T1000 (cell line): ENCODE measurements at places on chromosomes 3 and 15.
A peak's percentile ranks its signal among the peaks of the same experiment; 100 is the strongest.

DNA sequence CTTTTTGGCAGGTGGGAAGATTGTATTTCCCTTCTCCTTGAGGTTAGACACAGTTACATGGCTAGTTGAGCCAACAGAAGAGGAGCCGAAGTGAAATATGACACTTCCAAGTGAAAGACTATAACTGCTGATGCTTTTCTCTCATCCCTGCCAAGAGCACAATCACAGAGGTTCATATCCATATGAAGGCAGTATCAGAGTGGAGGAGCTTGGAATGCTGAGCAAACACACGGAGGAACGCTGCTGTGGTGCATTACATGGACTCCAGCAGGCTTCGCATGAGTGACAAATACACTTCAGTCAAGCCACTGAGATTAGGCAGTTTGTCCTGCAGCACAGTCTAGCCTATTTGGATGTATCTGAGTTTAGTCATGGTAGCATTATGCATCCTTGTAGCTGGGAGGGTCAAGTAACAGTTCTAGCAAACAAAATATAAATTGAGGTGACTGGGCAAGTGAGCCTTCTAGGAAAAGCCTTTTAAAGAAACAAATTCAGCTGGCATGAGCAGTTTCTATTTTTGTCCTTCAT is 5.4 kb downstream of the IQCF6 start:
- no peak for DNase-seq

- DNase-seq, result no peak
Measured at GRCh38 chr3:140344082-140344454, 333.8 kb upstream of the TRIM42 start.

DNA sequence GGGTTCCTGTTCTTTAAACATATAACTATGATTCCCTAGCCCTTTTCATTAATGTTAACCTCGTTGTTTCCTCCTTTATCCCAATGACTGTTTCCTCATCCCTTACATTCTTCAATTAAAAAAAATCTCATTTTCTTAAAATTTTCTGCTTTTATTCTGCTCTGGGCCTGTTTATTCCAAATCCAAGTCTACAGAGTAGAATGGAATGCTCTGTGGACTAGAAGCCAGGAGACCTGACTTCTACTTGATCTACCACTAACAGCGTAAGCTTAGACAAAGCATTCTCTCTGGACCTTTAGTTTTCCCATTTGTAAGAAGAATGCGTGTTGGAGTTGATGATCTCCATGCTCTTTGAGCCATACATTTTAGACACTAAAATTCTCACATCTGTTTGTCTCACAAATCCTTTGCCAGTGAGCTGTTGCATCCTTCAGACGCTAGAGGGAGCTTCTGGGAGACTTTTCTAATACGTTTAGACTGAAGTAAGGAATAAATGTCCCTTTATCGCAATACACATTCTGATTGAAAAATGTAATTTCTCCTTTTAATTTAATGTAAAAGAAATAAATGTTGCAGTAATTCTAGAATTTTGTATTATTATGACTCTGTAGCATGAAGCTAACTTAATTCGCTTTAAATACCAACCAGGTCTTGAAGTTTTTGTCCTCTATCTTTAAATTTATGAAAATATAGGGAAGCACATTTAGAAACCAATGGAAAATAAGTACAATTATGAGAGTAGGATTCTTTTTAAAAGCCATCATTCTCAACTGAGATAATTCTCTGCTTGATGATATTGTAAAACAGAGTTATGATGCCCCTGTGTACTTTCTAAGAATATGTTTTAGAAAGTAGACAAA is 21.7 kb upstream of the GMNC start:
- DNase-seq, result peak; percentile 40

DNA sequence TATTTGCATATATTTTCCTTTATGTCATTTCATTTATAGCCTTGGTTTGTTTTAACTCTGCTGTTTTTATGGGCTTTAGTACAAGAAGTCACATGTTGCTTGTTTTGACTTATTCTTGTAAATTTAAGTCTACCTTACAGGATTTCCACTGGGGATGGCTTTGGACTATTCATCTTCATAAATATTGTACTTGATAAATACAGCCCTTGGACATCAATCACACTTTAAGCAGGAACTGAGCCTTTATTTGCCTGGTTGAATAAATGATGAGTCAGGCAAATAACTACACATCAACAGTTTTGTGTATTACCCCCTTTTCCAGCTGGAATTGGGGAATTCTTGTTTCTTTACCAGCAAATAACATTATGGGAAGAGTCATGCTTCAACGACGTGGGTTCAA is 286.0 kb downstream of the CNTN3 start:
- DNase-seq, result no peak

DNA sequence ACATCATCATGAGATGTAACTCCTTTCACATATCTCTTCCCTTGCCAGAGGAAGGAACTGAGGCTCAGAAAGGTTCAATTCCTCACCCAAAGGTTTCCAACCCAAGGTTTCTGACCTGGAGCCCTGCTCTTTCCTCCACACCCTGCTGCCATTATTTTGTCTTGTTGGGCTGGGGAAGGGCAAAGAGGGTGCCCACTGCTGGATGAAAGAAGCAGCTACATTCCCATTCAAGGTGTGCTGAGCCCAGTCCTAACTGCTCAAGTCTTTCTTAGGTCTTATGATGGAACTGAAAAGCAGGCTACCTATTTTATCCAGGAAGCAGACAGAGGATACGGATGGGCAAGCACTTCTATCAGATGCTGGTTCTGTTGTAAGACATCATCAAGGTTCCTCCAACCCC is 258.0 kb upstream of the CTDSPL start:
- DNase-seq, result no peak

GRCh38 chr15:89806210-89806558 is 8.5 kb downstream of the ANPEP start:
- no peak for DNase-seq

DNA sequence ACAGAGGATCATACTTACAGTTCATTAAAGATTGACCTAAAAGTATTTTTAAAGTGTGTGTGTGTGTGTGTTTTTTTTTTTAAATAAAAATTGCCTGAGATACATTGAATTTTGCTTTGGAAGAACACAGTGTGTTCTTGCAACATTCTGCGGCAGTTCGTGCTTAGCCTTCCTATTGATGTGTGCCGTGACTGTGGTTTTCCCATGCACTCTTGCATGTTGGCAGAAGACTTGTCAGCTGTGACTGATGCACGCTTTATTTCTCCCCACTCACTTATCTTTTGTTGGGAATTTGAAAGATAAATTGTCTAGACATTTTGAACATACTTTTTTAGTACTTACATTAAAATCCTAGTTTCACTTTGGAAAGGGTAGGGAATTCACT is 136.3 kb upstream of the LRRFIP2 start:
- no peak for DNase-seq

- no peak for DNase-seq
Measured at GRCh38 chr3:32435911-32436815, 44.5 kb downstream of the CMTM7 start.

GRCh38 chr15:63852407-63852806 is 18.7 kb upstream of the HERC1 start:
- DNase-seq, result no peak

- DNase-seq, result no peak
Measured at GRCh38 chr3:42746455-42747450, 26.3 kb downstream of the CCDC13 start.

DNA sequence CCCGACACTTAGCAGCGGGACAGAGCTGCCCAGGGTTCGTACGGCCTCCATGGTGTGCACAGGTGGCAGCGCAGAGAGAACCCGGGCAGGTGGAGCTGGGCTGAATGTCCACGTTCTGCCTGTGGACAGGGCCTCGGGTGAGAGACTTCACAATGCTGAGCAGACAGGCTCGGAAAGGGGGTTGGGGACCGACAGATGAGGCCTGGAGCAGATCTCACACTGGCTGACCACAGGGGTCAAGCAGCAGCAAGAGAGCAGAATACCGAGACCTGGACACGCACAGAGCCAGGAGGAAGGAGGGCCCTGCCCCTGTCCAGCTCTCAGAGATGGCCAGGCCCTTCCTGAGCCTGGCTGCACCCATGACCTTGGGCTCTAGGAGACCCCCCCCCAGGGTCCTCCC is 83.0 kb downstream of the VGLL4 start:
- DNase-seq, result no peak

DNA sequence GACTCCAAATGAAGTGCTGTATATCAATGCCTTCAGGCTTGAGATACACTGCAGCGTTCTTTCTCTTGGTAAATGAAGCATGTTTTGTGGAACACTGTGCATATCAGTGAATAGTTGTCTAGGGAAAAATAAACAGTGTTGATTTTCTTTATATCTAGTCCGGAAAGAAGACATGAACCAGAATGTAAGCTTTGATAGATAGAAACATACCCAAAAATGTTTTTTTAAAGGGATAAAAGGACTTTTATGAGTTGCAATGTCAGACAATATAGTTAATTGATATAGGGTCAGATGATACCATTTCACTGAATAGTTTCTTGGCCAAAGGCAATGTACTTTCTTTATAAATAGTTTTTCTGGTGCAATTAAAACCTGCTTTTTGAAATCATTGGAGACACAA is 1037.8 kb downstream of the OTOL1 start:
- DNase-seq, result no peak

DNA sequence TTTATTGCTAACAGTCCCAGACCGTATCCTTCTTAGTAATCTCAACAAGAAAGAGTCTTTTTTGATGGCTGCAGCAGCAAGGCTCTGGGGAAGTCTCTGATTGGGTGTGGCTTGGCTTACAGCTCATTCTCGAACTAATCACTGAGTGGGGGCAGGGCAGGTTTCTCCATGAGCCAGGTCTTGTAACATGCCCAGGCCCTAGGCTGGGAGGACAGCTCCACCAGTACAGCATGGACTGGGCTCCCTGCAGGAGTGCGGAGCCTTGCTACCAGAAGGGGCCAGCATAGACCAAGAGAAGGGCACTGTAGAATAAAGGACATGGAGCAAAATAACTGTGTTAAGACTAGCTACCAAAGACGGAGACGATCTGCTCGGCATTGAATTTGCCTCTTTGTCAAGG is 7.2 kb downstream of the CD276 start:
- no peak for DNase-seq

DNA sequence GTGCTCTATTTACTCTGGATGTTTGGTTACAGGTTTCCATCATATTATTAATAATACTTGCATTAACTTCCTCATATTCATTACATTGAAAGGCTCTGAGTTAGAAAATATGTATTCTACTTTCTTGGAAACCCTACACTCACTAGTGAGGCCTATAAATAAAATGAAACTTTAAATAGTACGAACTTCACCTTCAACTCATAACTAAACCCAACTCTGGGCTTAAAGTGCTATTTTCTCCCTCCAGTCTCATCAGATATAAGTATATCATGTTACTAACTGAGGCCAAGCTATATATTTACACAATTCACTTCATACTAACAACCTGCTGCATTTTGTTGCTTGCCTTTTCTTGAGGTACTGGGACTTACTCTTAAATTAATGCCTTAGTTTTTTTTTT is 306.7 kb downstream of the TIGIT start:
- no peak for DNase-seq

DNA sequence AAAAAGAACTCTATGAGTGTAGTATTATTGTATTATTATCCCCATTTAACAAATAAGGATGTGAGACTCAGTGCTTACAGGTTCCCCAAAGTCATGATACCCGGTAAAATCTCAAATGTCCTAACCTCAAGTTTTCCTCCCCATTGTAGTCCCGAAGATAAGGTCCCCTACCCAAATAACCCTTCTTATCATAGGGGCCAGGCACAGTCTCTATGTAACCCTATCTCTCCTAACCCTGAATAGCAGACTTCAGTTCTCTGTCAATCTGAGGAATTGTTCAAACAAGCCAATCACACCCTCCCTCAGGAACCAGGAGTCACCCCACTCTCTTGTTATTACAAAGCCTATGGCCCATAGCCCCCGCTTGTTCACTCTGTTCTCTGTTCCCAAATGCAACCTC is 10.5 kb upstream of the SUSD5 start:
- DNase-seq, result no peak

DNA sequence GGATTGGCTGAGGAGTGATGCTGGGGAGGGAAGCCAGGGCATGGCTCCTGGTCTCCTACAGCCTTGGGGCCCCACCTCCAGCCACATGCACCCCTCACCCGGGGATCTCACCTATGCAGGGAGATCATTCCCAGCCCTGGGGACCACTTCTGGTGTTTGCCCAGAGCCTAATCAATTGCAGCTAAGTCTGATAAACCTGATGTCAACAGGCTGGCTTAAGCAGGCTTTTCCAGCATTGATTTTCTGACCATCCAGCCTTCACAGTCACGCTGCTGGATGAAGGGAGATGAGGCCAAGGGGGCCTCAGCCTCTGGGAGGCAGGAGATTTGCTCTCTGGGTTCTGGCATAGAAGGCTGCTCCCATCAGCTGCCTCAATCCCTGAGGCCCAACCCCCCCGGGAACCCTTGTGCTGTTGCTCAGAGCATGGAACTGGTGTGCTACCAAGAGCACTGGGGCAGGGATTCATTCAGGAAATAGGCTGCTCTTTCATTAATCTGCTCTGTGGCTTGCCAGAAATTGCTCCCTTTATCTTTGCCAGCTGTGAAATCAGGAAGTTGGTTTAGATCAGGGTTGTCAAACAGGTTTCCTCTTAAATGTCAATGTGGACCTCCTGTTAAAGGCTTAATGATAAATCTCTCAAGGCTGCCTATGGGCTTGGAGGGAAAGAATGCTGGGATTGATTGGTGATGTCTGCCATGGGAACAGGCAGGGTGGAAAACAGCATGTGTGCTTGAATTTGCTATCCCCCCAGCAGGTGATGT is 19.0 kb downstream of the FAM3D start:
- no peak for DNase-seq

DNA sequence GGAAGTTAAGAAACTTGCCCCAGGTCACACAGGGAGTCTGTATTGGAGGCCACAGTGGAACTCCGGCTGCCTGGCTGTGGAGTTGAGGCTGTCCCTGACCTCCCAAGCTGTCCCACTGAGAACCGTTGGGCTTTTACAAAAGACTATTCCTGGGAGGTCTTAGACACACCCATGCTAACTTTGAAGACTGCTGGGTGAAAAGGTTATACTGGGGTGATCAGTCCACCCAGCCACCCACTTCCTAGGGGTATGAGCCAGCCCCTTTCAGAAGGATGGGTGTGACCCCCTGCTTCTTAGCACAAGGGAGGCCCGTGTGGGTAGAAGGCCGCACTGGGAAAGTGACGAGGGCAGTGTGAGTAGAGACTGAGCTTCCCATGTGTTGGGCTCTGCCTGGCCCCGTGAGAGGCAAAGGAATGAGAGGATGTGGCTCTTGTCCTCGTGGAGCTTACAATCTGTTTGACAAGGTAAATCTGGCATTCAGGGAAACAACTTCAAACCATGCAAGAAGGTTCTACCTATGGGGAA is 19.0 kb downstream of the MRAS start:
- DNase-seq, result no peak

DNA sequence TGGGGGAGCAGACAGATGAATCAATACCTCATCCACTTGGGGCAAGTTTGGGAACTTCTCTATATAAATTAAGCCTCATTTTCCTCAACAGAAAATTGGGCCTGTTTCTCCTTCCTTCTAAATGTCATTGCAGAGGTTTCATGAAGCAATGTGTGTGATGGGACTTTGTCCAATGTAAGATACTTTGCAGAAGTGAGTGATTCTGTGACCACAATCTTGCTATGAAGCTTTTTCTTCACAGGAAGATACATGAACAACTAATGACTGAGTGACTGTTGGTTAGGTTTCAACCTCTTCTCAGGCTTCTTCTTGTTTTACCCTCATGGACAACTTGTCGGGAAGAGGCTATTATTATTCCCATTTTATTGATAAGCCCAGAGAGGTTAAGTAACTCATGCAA is 11.0 kb downstream of the TMEM45A start:
- DNase-seq, result no peak

GRCh38 chr15:23035964-23036566 is 3.3 kb downstream of the TUBGCP5 start:
- DNase-seq, result no peak

GRCh38 chr3:78267235-78267634 is 1227.3 kb downstream of the ROBO2 start:
- DNase-seq, result no peak

- DNase-seq, result peak; percentile 22
Measured at GRCh38 chr15:36501063-36501678, 78.3 kb upstream of the CDIN1 start.
